ENCODE measurements at places on chromosomes 11 and 22.

GRCh38 chr11:17734986-17735817 is 621 bp downstream of the KCNC1 start:
- no peak for DNase-seq

DNA sequence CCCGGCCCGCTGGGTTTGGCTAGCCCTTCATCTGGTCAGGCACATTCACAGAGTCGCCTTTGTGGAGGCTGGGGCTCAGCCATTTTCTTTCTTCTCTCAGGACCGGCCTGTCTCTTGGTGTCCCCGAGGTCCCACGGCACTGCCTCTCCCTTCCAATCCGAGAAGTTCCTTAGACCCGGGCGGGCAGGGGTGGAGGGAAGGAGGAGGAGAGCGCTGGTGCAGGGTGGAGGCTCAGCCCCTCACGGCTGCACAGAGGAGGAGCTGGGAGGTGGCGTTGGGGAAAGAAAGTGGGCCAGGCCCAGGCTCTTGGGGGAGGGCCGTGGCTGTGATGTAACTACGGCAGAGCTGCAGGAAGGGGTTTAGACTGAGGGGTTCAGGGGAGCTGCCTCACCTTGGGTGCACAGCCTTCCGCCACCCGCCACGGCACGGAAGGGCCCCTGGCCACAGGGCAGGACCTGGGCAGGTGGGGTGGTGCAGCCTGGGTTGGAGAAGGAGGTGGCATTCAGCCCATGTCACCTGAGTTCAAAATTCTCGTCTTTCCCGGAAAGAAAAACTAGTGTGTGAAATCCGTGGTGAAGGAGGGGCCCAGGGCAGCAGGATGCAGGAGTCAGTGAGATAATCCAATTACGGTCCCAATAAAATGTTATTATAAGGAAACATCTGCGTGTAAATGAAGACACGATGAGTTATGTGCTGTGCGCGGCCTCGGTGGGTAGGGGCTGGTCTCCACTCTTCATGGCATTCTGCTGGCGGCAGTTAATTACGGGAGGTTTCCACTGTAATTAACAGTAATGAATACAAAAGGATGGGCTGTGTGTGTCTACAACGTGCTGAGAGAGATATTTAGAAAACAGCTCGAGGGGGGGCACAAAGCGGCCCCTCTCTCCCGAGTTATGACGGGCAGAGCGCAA is 1.7 kb downstream of the BRSK2 start:
- DNase-seq: peak; percentile 16

- DNase-seq: no peak
These were observed 12.4 kb downstream of the PICK1 start for GRCh38 chr22:38069372-38070249.

GRCh38 chr22:44340271-44341239 is 27.8 kb upstream of the SHISAL1 start:
- DNase-seq: no peak

- no peak for DNase-seq
These were observed 1.1 kb downstream of the THAP12 start for GRCh38 chr11:76379807-76380158.

GRCh38 chr11:73473252-73473651 is 97.1 kb downstream of the RELT start:
- DNase-seq: no peak

- DNase-seq: no peak
These were observed 51.0 kb downstream of the TEAD1 start for GRCh38 chr11:12725055-12725862.

GRCh38 chr22:46578824-46579561 is 41.2 kb upstream of the GRAMD4 start:
- DNase-seq: no peak

DNA sequence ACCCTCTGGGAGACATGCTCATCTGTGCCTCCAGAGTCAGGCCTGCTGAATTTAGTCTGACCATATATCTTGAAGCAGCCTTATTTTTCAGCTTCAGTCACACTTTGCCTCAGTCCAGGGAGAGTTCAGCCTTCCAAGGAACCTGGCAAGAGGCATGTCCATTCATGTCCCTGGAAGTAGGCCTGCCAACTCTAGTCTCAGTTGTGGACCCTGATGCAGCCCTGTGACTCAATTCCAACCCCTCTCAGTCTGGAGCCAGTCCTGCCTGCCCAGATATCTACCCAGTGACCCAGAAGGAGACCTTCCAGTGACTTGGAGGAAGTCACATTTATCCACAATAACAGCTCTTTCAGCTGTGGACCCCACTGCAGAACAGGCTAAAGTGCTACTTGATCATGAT is 566.6 kb downstream of the TMEM135 start:
- DNase-seq: no peak

- DNase-seq: no peak
These were observed 15.0 kb upstream of the BIRC3 start for GRCh38 chr11:102302241-102302640.

DNA sequence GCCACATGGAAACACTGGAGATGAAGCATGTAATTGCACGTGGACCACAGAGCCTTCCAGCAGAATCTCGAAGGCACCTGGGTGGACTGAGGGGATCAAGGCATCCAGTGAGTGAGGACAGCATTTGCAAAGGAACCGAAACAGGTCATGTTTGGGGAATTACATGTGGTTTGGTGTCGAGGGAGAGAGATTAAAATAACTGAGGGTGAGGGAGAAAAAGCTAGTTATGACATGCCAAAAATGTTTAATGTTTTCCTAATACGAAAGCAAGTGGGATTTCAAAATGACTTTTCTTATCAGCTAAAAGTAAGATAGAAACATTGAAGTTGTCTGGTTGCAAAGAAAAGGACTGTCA is 157.1 kb downstream of the BLID start:
- no peak for DNase-seq

DNA sequence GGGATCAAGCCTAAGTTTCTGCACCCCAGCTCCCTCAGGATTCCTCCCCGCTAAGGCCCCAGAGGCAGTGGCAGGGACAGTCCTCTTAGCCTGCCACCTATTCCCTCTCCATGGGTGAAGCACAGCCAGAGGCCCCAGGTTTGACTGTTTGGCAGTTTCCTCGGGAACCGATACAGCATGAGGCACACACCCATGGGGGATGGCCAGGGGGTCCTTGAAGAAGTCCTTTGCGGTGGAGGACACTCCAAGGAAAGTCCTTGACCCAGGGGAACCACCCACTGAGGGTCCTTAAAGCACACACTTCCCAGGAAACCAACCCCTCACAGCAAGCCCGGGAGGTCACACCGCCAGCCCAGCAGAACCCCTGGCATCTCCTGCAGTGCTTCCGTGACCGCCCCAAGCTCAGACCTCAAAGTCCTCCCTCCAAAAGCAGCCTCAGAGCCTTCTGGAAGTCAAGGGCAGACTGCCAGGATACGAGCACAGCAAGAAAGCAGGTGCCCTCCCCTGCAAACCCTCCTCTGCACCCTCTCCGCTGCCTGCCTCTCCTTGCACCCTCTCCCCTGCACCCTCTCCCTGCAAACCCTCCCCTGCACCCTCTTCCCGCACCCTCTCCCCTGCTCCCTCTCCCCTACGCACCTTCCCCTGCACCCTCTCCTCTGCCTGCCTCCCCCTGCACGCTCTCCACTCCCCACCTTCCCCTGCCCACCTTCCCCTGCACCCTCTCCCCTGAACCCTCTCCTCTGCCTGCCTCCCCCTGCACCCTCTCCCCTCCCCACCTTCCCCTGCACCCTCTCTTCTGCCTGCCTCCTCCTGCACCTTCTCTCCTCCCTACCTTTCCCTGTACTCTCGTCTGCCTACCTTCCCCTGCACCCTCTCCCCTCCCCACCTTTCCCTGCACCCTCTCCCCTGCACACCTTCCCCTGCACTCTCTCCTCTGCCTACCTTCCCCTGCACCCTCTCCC is 1.4 kb downstream of the SIGIRR start:
- DNase-seq: no peak

Measured in NCI-H748 treated with DMSO at 0.1 percent for 48 hours (cell line).